ENCODE measurements at places on chromosomes 13 and 19.
A peak's percentile ranks its signal among the peaks of the same experiment; 100 is the strongest.

DNA sequence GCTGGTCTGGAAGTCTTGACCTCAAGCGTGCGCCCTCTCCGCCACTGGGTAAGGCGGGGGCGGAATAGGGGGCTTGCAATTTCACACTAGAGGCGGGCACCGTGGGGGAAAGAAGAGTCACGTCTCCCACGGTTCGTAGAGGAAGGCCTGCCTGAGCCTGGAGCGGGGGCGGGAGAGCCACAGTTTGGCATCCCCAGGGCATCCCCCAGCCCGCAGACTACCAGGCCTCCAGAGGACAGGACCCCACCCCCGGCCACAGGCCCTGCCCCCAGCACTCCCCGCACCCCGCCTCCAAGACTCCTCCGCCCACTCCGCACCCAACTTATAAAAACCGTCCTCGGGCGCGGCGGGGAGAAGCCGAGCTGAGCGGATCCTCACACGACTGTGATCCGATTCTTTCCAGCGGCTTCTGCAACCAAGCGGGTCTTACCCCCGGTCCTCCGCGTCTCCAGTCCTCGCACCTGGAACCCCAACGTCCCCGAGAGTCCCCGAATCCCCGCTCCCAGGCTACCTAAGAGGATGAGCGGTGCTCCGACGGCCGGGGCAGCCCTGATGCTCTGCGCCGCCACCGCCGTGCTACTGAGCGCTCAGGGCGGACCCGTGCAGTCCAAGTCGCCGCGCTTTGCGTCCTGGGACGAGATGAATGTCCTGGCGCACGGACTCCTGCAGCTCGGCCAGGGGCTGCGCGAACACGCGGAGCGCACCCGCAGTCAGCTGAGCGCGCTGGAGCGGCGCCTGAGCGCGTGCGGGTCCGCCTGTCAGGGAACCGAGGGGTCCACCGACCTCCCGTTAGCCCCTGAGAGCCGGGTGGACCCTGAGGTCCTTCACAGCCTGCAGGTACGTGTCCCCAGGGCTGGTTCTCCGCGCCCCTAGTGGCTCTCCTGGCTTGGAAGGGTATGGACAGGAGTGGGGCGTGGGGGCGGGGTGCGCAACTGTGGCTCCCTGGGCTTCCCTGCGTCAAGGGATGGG lies at the start of gene ANGPTL4:
TSS of gene ANGPTL4 (plus strand) at position 353 of the 969 bp plus-strand sequence. CDS start at position 520, 167 bp downstream.
- peak; percentile 17 for DNase-seq

DNA sequence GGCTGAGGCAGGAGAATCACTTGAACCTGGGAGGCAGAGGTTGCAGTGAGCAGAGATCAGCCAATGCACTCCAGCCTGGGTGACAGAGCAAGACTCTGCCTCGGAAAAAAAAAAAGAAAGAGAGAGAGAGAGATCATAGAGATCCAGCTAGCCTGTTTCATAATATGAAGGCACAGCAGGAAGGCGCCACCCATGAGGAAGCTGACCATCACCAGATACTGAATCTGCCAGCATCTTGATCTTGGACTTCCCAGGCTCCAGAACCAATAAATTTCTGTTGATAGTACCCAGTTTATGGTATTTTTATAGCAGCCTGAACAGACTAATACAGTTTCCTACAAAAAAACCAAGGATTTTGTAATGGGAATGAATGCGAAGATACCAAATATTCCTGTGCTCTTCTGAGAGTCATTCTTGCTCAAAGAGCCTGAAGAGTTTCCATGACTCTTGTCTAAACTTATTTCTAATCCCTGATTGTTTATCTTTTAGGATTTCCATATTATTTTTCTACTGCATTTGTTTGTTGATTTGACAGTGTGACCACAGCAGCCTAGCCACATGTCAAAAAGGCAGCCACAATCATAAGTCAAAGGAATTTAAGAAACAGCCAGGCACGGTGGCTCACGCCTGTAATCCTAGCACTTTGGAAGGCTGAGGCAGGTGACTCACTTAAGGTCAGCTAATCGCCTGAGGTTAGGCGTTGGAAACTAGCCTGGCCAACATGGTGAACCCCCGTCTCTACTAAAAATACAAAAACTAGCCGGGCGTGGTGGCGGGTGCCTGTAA lies 37.7 kb upstream of the PDCD5 start:
- no peak for DNase-seq

- no peak for DNase-seq
These were observed 8.2 kb upstream of the SIGLEC14 start for GRCh38 chr19:51654783-51655182.

- DNase-seq, result no peak
These were observed 929.3 kb upstream of the SLITRK5 start for GRCh38 chr13:86741762-86742285.

DNA sequence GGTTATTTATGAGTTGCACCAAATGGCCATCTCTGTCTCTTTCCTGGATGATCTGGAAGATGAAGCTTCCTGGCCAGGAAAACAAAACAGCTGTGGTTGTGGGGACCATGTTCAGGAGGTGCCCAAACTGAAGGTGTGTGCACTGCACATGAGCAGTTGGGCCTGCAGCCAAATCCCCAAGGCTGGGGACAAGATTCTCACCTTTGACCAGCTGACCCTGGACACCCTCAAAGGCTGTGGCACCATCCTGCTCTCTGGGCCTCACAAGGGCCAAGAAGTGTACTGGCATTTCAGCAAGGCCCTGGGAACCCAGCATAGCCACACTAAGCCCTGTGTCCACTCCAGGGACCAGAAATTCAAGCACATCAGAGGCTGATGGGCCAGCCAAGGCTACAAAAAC lies 84.2 kb downstream of the KCNRG start:
- no peak for DNase-seq

- peak; percentile 38 for DNase-seq
These were observed 1.7 kb downstream of the DPY19L3 start for GRCh38 chr19:32407004-32407992.

DNA sequence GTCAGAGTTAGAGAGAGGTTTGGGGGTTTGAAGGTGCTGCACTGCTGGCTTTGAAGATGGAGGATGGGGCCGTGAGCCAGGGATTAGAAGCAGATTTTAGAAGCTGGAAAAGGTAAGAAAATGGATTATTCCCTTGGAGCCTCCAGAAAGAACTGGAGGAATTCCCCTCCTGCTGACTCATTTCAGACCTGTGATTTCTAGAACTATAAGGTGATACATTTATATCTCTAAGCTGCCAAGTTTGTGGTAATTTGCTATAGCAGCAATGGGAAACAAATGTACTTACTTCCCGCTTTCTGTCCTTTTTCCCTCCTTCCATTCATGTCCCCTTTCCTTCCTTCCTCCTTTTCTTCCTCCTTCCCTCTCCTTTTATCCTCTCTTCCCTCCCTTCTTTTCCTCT lies 78.5 kb upstream of the PCDH8 start:
- DNase-seq, result no peak

DNA sequence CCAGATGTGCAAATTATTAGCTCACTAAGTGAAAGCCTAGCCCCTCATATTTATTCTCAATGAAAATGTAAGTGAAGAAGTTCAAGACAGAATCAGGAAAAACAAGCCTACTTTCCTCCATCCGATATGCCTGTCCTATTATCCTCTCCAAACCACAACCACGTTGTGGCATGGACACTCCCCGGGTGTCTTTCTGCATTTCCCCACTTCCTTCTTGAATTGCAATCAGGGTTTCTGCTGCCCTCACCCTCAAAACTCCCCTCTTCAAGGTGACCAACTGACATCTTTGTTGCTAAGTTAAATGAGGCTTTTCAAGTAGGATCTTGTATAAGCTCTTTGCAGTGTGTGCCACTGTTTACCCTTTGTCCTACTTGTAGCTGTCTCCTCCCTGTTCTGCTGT lies 11.8 kb downstream of the SLC25A30 start:
- DNase-seq, result no peak

DNA sequence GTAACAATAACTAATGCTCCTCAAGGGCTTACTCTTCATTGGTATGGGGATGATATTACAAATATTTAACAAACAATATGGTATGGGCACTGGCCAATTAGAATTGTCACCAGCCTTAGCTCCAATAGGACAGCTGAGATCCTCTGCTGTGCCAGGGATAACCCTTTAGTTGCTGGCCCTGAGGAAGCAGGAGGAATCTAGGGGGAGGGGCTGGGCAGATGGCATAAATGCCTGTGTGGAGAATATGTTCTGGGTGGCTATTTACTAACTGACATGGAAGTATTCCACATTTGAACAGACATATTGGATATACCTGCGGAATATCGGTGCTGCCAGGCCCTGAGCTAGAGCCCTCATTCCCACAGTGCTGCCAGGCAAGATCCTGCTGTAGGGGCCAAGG lies 16.6 kb upstream of the LRCH1 start:
- DNase-seq, result no peak

DNA sequence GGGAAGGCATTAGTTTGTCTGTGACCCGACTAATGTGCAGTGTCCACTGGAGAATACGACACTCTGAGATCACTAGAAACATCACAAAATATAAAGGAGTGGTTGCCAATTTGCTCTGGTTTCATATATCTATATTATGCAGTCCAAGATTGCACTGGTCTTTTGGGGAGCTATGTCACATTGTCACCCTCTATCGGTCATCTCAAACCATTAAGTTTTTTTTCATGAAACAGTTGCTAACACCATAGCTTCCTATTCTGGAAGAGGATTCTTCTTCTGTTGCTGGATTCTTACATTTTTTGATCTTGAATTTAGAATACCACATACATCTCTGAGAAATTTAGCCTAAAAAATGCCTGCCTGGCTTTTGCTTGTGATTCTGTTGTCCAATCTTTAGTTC lies 168.6 kb downstream of the LACC1 start:
- no peak for DNase-seq

DNA sequence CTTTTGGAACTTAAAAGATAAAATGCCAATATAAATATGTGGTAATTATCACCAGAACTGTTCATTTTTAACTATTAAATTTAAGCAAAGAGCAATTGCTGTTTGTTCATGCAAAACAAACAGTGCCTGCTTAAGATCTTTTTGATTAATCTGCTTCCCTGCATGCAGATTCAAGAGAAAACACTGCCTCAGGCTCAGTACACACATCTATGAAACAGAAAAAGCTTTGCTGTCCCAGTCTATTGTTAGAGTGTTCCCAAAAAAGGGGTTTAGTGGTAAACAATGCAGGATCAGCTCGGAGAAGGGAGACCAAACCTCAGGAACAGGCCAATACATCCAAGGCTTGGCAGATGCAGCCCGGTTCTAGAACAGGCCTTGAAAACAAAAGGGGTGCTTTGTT lies 49.3 kb upstream of the TDRD3 start:
- DNase-seq, result no peak

- no peak for DNase-seq
These were observed 20.0 kb downstream of the GARRE1 start for GRCh38 chr19:34274284-34274826.

DNA sequence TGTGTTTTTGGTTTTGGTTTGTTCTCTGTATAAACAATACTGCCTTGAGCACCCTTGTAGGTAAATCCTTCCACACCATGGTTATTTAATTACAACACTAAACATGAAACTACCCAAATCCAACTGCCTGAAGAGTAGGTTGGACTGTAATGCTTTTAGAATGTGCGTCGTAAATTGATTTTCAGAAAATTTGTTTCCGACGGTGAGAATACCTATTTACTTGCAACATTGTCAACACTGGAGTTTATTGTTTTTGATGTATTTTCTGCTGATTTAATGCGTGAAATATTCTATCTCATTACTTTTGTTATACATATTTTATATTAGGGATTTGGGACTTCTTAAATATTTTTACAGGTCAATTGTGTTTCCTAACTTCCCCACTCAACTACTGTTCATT lies 48.2 kb downstream of the ADGRE1 start:
- DNase-seq, result no peak

DNA sequence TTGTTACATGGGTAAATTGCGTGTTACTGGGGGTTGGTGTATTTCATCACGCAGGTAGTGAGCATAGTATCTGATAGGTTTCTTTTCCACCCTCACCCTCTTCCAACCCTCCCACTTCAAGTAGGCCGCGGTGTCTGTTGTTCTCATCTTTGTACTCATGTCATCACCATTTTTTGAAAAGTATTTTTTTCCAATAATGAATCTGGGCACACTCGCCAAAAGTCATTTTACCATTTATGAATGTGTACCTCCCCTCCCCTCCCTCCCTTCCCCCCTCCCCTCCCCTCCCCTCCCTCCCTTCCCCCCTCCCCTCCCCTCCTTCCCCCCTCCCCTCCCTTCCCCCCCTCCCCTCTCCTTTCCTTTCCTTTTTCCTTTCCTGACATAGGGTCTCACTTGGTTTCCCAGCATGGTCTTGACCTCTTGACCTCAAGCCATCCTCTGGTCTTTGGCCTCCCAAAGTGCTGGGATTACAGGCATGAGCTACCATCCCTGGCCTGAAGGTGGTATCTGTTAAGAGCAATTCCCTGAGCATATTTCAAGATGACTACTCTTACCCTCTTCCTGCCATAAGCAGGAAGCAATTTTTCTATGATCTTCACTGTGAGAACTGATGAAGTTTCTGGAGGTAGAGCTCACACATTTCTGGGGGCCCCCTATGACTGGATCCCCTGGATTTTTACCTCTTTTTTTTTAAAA lies 15.7 kb downstream of the ZNF627 start:
- DNase-seq, result no peak

- no peak for DNase-seq
These were observed 9.0 kb upstream of the TEX26 start for GRCh38 chr13:30923418-30923817.

DNA sequence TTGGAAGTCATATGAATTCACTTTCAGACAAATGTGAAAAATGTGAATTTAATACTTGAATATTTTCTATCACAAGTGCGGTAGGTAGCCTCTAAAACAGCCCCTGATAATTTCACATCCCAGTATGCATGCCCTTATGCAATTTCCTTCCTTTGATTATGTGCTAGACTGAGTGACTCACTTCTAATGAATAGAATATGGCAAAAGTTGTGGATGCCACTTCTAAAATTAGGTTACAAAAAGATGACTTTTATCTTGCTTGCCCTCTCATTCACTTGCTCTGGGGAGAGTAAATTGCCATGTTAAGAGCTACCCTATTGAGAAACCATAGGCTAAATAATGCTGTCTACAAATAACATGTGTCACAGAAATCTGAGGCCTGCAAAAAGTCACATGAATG lies 402.5 kb upstream of the PCDH9 start:
- DNase-seq, result no peak

DNA sequence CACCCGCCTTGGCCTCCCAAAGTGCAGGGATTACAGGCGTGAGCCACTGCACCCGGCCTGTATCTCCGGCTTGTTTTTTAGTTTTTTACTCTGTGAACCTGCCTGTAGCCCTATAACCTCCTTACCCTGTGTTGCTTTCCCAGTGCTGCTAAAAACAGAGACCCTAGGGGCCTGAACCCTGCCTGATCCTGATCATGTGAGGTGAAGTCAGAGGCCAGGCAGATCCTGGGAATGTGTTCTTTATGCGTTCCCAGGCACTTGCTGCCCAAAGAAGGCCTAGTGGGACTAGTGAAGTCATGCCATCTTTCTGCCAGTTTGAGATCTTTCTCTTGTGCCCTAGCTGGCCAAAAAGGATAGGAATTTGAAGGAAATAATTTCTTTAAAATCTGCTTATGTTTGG lies 4.6 kb downstream of the UBA2 start:
- no peak for DNase-seq

All from hypothalamus (tissue), 51 donors.